ACHN (cell line): ENCODE measurements at places on chromosomes 12 and 14.

- DNase-seq = no peak
Observed at GRCh38 chr12:16531621-16532020, 74.3 kb downstream of the LMO3 start.

DNA sequence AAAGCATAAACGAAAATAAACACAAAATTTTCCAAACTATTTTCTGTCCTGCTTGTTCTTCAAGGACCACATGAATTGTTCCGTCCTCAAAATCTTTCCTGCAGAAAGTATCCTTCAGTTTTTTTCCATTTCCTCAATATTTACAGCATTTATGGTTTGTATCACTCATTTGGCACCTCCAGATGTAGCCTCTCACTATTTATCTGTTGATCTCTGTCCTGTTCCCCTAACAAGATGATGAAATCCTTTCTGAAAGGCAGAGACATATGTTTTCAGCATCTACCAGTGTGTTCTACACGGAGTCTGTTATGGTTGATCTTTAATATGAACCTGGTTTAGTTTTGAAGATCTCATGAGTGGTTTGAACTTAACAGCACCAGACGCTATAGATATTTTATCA is 490.2 kb downstream of the NELL2 start:
- no peak for DNase-seq

DNA sequence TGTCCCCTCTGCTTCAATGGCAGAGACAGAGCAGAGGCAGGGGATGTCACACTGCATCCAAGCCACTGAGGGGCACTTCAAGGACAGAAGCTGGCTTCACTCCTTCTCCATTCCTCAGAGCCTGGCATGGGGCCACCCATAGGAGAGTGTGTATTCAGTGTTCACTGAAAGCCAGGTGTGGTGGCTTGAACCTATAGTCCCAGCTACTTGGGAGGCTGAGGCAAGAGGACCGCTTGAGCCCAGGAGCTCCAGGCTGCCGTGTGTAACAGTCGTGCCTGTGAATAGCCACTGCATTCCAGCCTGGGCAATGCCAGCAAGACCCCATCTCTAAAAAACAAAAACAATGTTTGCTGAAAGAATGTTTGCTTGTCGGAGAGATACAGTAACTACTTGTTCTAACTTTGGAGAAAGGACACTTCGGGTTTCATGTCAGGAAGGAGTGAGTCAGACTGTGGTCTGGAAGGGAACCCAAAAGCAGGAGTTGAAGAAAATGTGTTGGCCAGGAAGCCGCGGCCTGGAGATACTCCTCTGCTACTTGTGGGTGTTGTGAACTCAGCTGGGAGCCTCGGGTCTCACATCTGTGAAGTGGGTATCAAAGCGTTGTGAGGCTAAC is 43.4 kb downstream of the ELK3 start:
- peak; percentile 80 for DNase-seq

GRCh38 chr12:67222302-67222701 is 46.9 kb upstream of the CAND1 start:
- DNase-seq = peak; percentile 54

DNA sequence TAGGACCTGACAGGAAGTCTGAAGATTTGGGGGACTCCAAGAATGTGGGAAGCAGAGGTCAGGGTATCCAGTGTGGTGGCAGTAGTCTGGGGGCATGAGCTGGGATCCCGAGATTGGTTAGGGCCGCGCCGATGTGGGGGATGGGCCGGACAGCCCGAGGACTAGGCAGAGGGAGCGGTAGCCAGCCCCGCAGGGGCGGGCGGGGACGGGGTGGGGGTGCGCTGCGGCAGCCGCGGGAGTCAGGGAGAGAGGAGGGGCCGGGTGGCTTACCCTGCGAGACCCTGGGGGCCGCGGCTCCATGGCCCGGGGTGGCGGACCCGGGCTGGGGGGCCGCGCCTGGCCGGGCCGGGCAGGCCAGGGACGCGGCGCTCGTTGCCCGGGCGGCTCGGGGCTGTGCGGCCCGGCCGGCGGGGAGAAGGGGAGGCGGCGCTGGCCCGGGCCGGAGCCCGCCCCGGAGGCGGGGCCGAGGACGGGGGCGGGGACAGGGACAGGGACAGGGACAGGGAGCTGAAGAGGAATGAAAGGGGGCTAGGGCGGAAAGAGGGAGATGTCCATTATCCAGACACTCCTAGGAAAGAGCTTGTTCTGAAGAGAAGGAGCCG is 5.6 kb downstream of the ZNF385A start:
- DNase-seq = peak; percentile 75

- DNase-seq = peak; percentile 96
Observed at GRCh38 chr12:115354007-115354890, 670.3 kb upstream of the TBX3 start.

DNA sequence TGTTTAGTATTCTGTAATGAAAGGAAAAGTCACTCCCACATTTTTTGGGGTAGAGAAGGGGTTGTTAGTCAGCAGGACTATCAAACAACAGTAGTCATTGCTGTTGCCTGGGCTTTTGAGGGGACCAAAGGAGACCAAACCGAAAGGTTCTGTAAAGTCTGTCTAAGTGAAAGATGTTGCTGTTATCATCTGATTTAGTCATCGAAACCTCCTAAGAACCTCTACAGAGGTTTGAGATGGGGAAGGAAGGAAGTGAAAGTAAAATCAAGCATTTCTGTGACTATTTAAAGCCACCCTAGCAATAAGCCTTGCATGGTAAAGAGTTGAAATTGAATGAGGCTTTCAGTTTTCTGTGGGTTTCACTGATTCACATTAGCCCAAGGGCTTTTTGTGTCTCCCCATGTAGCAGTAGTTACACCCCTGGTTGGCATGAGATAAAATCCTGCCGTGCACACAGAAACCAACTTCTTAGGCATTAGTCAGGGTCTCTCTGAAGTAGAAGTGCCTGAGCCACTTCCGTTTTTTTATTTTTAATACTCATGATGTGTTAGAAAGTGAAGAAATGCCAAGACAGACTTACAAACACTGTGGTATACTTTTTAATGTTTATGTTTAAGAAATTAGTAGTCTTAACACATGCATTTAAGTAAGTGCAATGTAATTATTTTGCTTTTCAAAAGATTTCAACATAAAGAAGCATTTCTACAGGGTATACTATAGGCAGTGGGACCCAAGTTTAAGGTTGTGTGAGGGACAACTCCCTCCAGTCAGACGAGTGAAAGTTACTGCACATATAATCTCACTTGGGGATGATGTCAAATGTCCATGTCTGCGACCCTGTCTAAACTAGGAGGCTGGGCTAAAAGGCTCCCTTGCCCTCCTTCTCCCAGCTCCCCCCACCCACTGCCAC is 50.4 kb downstream of the DYRK2 start:
- DNase-seq = no peak

DNA sequence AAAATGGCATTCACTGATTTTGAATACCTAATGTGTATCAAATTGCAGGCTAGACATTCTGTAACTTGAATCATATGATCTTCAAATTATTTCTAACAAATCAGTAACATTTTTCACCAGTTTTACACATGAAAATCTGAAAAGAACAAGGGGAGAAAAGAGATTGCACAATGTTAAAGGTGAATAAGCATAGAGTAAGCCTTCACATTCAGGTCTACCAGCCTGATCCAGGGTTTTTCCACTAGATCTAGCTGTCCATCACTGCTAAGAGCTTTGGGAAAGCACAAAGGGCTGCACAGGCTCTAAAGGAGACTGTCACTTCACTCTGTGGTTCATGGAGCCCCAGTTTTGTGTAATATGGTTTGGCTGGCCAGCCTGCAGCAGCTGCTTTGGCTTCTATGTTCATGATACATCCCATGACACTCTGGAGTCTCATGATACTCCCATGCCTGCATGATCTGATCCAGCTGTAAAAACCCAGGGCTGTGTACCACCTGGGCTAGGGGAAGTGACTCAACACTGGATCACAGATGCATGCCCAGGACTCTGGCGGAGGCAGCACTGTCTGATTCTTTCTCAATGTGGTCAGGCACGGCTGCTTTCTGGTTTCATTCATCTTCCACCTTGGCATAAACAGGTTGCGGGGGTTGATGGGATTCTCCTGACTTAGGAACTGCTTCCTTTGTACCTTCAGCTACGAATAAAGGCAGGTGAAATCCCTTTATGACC is 859.7 kb downstream of the GALC start:
- peak; percentile 45 for DNase-seq

GRCh38 chr14:93997082-93997481 is at the start of gene CCDC197:
CCDC197 (plus strand) TSS chr14:93997301; CDS start chr14:93998132, 831 bp downstream.
- no peak for DNase-seq

DNA sequence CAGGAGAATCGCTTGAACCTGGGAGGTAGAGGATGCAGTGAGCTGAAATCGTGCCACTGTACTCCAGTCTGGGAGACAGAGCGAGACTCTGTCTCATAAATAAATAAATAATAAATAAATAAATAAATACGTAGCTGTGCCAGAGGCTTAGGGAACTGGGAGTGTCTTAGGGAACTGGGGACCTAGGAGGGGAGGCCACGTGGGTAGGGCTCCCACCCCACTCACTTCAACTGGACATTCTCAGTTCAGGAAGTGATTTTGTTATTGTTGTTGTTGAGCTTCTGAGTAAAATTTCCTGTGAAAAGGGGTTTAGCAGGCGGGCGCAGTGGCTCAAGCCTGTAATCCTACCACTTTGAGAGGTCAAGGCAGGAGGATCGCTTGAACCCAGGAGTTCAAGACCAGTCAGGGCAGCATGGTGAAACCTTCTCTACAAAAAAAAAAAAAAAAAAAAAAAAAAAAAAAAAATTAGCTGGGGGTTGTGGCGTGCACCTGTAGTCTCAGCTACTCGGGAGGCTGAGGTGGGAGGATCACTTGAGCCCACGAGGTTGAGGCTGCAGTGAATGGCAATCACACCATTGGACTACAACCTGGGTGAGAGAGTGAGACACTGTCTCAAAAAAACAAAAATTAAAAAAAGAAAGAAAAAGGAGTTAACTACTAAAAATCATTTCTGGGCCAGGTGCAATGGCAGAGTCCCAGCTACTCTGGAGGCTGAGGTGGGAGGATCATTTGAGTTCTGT is 19.0 kb upstream of the ANKRD9 start:
- no peak for DNase-seq

GRCh38 chr12:51639361-51639760 is 48.3 kb downstream of the SCN8A start:
- DNase-seq = no peak

GRCh38 chr12:114408471-114408885 is 2.5 kb upstream of the TBX5 start:
- DNase-seq = no peak

- peak; percentile 54 for DNase-seq
Observed at GRCh38 chr12:80598004-80598606, 109.3 kb upstream of the MYF6 start.

GRCh38 chr12:12745576-12746211 is 28.5 kb downstream of the CDKN1B start:
- no peak for DNase-seq

- peak; percentile 89 for DNase-seq
Observed at GRCh38 chr12:111363578-111363977, 5.3 kb downstream of the PHETA1 start.

- peak; percentile 41 for DNase-seq
Observed at GRCh38 chr12:108729612-108730364, 1.5 kb downstream of the CORO1C start.

- DNase-seq = peak; percentile 85
Observed at GRCh38 chr14:23115039-23115731, 3.9 kb downstream of the CEBPE start.

DNA sequence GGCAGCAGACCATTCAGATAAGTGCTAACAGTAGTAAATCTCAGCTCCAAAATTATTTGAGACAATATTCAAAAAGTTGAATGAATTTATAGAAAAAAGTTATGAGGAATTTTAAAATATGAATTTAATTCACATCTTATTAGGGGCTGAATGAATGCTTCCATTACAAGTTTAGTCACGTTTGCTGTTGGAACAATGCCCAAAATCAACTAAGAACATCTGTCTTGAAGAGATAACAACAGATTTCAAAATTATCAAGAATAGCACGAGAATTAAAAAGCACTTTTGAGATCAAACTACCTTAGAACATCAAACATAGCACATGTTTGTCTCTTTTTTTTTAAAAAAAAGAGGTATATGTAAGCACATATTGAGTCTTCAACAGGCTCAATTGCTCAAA is 115.4 kb upstream of the PPFIA2 start:
- DNase-seq = no peak

- no peak for DNase-seq
Observed at GRCh38 chr14:73739899-73740617, 25.9 kb upstream of the PNMA1 start.

GRCh38 chr12:100959481-100959880 is 164.9 kb downstream of the ANO4 start:
- no peak for DNase-seq

DNA sequence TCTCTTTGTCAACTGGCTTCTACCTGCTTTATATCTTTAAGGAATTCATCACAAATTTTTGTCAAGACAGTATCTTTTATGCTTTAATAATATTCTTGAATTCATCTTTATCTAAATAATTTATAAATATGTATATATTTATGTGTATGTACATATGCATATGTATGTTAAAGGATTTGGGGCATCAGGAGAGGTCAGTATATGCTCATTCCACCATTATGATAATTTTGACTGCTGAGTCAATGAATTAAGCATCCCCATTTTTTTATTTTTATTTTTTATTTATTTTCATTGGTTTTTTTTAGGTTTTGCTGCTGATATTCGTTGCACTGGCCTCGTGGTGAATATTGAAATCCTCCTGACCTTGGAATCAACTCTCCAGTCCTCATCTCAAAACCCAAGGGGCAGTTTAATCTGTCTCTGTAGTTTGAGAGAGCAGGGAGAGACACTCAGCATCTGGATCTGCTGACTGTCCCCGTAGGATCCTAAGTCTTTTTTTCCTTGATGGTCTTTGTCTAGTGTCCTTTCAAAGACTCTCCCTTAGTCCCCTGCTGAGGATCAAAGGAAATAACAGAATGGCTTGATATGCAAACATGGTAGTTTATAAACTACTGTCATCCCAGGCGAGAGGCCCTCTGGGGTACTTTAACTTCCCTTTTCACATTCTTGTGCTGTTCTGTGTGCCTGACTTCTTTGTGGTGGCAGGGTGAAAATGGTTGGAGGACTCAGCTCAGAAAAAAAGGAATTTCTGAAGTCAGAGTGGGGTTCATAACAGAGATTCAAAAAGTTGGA is 218.7 kb downstream of the DIO2 start:
- DNase-seq = no peak

DNA sequence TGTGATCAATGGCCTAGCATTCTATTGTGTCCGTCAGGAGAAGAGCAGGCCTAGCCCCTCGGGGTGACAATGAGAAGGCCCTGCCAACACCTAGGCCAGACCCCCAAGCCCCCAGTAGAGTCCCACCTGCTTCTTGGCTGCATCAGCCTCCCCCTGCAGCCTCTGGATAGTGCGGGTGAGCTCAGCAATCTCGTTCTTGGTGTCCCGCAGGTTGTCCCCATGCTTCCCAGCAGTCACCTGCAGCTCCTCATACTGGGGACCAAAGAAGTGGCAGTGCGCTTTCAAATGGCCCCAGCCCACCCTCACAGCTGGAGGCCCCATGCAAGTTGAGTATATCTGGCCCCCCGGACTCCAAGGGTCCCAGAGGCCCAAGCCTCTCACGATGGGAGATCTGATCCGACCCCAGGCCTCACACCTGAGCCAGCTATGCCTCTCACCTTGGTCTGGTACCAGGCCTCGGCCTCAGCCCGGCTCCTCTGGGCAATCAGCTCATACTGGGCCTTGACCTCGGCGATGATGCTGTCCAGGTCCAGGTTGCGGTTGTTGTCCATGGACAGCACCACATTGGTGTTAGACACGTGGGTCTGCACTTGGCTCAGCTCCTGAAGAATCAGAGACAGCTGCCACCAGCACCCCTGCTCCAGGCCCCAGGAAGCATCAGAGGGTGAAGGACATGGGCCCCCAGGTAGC is 10.0 kb upstream of the KRT4 start:
- no peak for DNase-seq

- DNase-seq = no peak
Observed at GRCh38 chr12:78236264-78236663, 405.6 kb downstream of the NAV3 start.

- no peak for DNase-seq
Observed at GRCh38 chr14:22231018-22231417, 358.0 kb downstream of the DAD1 start.

- no peak for DNase-seq
Observed at GRCh38 chr12:2636741-2637340, 157.9 kb upstream of the FKBP4 start.
